ENCODE measurements at places on chromosomes 12 and 14. TPM values are rescaled to one million over a fixed set of nuclear protein-coding genes. Genes with fewer than 3 reads are reported as not detected.

Gene SERPINA3
- total RNA-seq, result 45.5 TPM

Gene KANSL2
- total RNA-seq, result 23.1 TPM

Gene SIX4
- 1.5 TPM for total RNA-seq

Gene MGST1
- total RNA-seq, result 15.2 TPM

DNA sequence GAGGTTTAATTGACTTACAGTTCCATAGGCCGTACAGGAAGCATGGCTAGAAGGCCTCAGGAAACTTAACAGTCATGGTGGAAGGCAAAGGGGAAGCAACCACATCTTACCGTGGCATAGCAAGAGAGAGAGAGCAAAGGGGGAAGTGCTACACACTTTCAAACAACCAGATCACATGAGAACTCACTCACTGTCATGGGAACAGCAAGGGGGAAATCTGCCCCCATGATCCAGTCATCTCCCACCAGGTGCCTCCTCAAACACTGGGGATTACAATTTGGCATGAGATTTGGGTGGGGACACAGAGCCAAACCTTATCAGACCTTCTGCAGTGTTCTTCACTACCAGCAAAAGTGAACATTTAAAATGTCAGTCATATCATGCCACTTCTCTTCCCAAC lies 58.9 kb downstream of the USP15 start:
- DNase-seq, result no peak

GRCh38 chr14:60974090-60974651 lies 6.7 kb downstream of the TRMT5 start:
- DNase-seq, result no peak

DNA sequence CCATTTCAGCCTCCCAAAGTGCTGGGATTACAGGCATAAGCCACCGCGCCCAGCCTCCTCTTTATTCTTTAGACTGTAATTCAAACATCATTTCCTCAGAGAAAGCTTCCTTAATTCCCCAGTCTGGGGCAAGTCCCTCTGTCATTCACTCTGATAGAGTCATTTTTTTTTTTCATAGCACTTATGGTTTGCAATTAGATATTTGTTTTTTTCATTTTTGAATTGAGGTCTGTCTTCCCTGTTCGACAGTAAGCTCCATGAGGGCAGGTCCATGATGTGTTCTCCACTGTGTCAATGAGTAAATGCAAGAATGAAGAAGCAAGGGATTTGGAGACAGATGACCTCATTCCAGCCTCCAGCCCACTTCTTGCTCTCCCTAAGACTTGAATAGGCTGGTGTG lies 12.1 kb downstream of the ASIC1 start:
- no peak for DNase-seq

DNA sequence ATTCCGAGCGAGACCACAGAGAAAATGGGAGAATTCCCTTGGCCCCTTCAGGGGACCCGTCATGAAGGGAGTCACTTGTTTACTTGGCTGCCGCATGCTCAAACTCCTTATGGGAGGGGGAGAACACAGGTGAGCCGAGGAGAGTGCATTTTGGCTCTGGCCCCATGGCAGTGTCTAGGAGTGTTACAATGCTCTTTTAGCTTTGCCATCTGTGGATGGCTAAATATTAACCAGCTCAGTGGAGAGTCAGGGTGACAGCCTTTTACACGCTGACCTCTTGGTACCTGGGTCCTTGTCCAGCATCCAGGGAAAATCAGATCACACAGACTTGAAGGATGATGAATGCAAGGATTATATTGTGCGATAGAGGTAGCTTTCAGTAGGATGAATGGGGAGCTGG lies 146.4 kb upstream of the ATXN7L3B start:
- no peak for DNase-seq

- no peak for DNase-seq
Observed at GRCh38 chr14:106291626-106292025, 765.2 kb downstream of the TMEM121 start.

DNA sequence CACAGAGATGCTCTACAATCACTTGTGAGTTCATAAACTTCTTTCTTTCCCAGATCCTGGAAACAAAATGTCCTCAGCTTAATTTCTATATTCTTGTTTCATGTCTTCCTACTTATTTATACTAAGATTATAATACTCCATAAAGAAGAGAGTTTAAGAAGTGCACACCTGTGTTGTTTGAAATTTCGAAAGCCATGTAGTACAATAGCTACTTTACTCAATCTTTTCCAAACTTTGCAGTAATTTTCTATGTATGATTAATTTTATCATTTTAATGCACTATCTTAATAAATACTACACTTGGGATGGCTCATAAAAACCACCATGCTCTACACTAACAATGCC lies 300 bp upstream of the TTC5 start:
- DNase-seq, result no peak

GRCh38 chr12:26226122-26226521 lies 30.7 kb downstream of the SSPN start:
- DNase-seq, result no peak

GRCh38 chr14:82689948-82690347 lies 1156.3 kb upstream of the SEL1L start:
- DNase-seq, result no peak

DNA sequence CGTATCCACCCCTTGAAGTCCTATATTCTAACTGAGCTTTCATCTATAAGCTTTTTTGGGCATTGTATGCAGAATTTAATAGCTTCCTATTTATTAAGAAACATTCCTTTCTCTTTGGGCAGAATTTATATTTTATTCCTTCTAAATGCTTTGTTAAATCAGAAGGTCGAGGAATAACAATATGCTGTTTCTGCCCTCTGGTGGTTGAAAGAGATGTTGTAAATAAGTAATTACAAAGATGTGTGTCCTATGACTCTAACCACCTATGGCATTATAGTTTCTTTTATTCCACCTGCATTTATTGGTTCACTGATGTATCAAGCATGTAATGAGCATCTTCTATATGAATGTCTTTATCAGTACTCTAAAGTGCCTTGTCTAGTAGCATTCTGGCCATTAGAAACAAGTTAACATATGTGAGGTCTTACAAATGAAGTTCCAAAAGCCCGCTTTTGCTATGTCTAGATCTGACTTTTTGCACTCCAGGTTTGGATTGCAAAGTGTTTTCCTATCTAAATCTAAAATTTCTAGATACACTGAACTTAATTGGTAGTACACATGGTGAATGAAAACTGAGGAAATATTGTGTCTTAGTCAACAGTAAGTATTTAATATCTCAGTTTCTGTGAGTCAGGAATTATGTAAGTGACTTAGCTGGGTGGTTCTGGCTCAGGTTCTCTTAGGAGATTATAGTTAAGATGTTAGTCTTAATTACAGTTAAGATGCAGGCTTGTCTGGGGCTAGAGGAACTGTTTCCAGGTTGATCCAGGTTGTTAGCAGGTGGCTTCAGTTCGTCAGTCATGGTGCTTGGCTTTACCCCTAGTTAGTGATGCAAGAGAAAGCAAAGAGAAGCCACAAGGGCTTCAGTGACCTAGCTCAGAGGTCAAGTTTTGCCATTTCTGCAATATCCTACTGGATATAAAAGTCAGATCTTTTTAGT lies 57.5 kb downstream of the PLEKHA5 start:
- DNase-seq, result no peak

GRCh38 chr14:84162633-84163032 lies 1367.3 kb upstream of the FLRT2 start:
- no peak for DNase-seq

DNA sequence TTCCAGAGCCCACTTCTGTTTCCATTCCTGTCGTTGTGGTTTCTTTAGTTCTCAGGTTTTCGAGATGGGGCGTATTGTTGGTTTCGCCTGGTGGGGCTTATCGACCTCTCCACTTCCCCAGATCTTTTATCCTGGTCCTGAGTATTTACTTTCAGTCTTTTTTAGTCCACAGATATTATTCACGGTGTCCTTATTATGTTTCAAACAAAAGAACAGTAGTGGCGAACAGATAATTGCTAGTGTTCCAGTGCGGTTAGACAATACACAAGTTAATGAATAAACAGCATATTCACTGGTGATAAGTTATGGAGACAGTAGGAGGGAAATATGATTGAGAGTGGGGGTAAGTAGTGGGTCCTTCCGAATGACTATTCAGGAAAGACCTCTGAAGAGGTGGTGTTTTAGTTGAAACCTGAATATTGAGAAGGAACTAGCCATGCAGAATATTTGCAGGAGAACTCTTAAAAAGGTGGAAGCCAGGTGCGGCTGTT lies 668 bp downstream of the TMEM260 start:
- no peak for DNase-seq

GRCh38 chr14:70982200-70982599 lies 74.9 kb downstream of the PCNX1 start:
- DNase-seq, result no peak

Data from left ventricle myocardium inferior (tissue), 1 donor.